ENCODE measurements at places on chromosomes 11 and 22. TPM values are rescaled to one million over a fixed set of nuclear protein-coding genes. Genes with fewer than 3 reads are reported as not detected.

DNA sequence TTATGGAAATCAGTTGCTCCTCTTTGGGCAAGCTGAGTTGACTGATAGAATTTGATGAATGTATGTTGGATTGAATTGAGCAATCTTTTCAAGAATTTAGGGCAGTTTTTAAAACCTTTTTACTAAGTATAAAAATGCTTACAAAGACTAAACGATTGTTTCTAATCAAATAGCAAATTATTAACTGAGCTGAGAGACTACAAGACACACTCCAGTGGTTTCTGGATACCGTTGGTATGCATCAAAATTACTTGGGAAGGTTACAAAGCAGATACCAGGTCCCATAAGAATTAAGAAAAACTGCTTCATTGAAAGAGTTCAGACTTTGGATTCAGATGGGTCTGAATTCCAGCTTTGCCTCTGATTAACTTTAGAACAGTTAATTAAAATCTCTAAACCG is 721.4 kb downstream of the FAM181B start:
- no peak for DNase-seq
- H3K4me1 ChIP-seq: peaks cover 2% of the 10 kb centered on the region
- no peak overlapping the region for H3K27ac ChIP-seq
- H3K4me3 ChIP-seq: no peak overlapping the region
- no peaks in the 10 kb centered on the region for H3K27me3 ChIP-seq

GRCh38 chr22:36931446-36931845 is 18.0 kb downstream of the CSF2RB start:
- H3K36me3 ChIP-seq: peaks cover 21% of the 10 kb centered on the region
- peaks cover 10% of the 10 kb centered on the region for H3K27me3 ChIP-seq
- no peaks in the 10 kb centered on the region for H3K4me1 ChIP-seq
- DNase-seq: no peak

The IFITM10 gene
- total RNA-seq: 0.64 TPM

GRCh38 chr11:62601122-62601371 is 618 bp downstream of the MTA2 start:
- peaks cover 62% of the 10 kb centered on the region for H3K36me3 ChIP-seq
- peaks cover 19% of the 10 kb centered on the region for H3K27me3 ChIP-seq
- no peak for DNase-seq
- peak overlapping the region; percentile 81 for H3K27ac ChIP-seq
